ENCODE measurements at places on chromosomes 11 and 22. TPM values are rescaled to one million over a fixed set of nuclear protein-coding genes. Genes with fewer than 3 reads are reported as not detected.

Gene FGF4
- total RNA-seq = not detected

Gene OR52A1
- total RNA-seq = not detected

Gene BBOX1
- total RNA-seq = not detected

- H3K4me3 ChIP-seq = no peak overlapping the region
- no peaks in the 10 kb centered on the region for H3K27me3 ChIP-seq
- H3K4me1 ChIP-seq = no peaks in the 10 kb centered on the region
Measured at GRCh38 chr11:5564259-5565019, 16.1 kb upstream of the OR52H1 start.

DNA sequence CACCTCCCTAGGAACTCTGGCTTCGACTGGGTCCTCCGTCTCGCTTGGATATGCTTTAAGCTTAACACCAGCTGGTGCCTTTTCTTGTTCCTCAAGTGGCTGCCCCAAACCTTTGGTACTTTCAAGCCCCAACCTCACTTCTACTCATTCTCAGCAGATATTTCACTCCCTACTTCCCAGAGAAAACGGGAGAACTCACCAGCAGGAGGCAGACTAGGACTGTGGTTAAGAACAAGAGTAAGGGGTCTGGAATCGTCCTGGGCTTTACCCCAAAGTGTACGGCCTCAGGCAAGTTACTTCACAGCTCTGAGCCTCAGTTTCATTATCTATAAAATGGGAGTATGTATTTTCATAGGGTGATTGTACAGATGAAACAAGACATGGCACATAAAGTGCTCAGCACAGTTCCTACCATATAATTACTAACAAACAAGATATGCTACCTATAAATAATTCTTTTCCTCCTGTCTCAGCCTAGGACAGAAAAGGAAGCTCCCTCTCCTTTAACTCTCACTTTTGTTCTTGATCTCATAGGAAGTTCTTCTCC, 37.8 kb downstream of the PAMR1 start:
- DNase-seq = peak; percentile 24
- H3K27me3 ChIP-seq = no peaks in the 10 kb centered on the region
- H3K36me3 ChIP-seq = no peaks in the 10 kb centered on the region
- H3K27ac ChIP-seq = no peak overlapping the region
- H3K4me1 ChIP-seq = peaks cover 10% of the 10 kb centered on the region

DNA sequence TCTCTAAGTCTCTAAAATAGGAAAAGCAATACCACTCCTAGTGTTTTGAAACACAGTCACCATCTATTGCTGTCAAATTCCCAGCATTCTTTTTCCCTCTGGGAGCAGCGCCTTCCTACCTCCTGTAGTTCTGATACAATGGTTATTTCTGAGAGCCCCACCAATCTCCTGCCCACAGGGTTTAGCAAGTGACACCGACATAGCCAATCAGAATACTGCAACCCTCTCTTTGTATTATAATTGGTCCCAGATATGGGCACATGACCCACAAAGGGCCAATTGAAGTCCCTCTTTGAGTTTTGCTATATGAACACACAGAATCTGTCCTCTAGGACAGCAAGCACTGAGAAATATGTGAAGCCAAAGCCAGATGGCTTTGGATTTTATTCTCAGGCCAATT, 16.9 kb upstream of the ARHGAP42 start:
- no peaks in the 10 kb centered on the region for H3K27me3 ChIP-seq
- H3K4me3 ChIP-seq = no peak overlapping the region
- no peaks in the 10 kb centered on the region for H3K36me3 ChIP-seq

- no peak for DNase-seq
- peaks cover 10% of the 10 kb centered on the region for H3K4me1 ChIP-seq
- no peaks in the 10 kb centered on the region for H3K36me3 ChIP-seq
- H3K4me3 ChIP-seq = no peak overlapping the region
- H3K27me3 ChIP-seq = no peaks in the 10 kb centered on the region
Measured at GRCh38 chr11:130480711-130481140, 32.3 kb downstream of the ADAMTS15 start.

GRCh38 chr11:9858822-9859221, 194.9 kb downstream of the SWAP70 start:
- no peaks in the 10 kb centered on the region for H3K36me3 ChIP-seq
- no peak overlapping the region for H3K4me3 ChIP-seq
- DNase-seq = no peak
- no peaks in the 10 kb centered on the region for H3K27me3 ChIP-seq
- no peaks in the 10 kb centered on the region for H3K4me1 ChIP-seq
- no peak overlapping the region for H3K27ac ChIP-seq

GRCh38 chr11:77047007-77047927, 13.1 kb downstream of the B3GNT6 start:
- H3K4me3 ChIP-seq = no peak overlapping the region
- DNase-seq = peak; percentile 87
- H3K36me3 ChIP-seq = no peaks in the 10 kb centered on the region
- H3K27ac ChIP-seq = peak overlapping the region; percentile 46
- H3K4me1 ChIP-seq = no peaks in the 10 kb centered on the region

DNA sequence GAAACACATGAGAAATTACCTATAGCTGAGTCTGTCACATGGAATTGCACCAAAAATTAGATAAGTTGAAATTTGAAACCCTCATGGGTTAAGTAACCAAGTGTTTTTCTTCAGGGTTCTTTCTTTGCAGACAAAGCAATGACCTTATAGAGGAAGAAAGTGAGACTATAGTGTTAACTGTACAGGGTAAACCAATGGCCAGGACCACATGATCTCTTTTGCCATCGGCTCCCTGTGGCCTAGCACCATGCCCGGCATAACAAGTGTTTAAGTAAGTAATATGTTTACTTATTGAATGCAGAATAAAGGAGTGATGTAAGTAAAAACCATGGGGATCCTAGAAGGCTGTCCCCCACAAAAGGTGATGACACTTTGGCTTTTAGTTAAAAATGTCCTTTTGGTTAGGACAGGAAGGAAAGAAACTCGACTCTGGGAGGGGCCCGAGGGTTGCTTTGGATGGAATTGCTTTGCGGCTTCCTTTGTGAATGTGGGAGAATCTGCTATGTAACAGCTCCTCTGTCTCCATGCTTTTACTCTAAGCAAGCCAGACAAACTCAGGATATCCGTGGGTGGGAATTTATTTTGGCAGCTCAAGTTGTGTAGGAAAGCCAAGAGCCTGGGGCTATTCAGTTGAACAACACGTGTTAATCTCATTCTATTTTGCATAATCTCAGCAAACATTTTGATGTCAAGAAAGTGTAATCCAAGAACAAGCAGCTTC, 454.7 kb downstream of the INSC start:
- DNase-seq = peak; percentile 19
- H3K27me3 ChIP-seq = no peaks in the 10 kb centered on the region
- H3K4me1 ChIP-seq = no peaks in the 10 kb centered on the region
- no peaks in the 10 kb centered on the region for H3K36me3 ChIP-seq
- H3K4me3 ChIP-seq = no peak overlapping the region

DNA sequence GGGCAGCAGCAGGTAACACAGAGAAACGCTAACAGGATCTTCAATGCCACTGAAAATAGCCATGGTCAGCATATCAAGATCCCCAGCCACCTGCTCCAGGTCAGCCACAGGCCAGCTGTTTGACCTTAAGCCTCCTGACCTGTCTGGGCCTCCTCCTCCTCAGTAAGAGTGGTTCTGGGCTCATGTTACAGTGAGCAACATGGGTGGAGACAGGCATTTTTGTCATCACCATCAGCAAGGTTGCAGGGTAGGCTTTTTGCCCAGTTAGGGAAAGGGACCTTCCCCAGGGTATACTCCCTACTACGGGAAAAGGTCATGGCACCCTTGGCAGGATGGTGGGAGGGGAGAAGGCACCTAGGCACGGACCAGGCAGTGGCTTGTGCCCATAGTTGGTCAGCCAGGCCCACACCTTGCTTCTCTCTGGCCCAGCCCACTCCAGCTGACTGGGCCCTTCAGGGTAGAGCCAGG, 131.8 kb upstream of the PARVA start:
- H3K4me3 ChIP-seq = no peak overlapping the region
- H3K27me3 ChIP-seq = no peaks in the 10 kb centered on the region
- H3K36me3 ChIP-seq = no peaks in the 10 kb centered on the region
- H3K4me1 ChIP-seq = no peaks in the 10 kb centered on the region
- H3K27ac ChIP-seq = no peak overlapping the region
- DNase-seq = no peak

- H3K27me3 ChIP-seq = no peaks in the 10 kb centered on the region
- peak within 1 kb of the TSS; percentile 96 for H3K27ac ChIP-seq
- peaks cover 10% of the 10 kb centered on the region for H3K4me1 ChIP-seq
- no peaks in the 10 kb centered on the region for H3K36me3 ChIP-seq
Measured at GRCh38 chr22:44024288-44024921, at the start of gene PARVB. PARVB (plus strand) TSS chr22:44024302; CDS start chr22:44024340, 38 bp downstream.

DNA sequence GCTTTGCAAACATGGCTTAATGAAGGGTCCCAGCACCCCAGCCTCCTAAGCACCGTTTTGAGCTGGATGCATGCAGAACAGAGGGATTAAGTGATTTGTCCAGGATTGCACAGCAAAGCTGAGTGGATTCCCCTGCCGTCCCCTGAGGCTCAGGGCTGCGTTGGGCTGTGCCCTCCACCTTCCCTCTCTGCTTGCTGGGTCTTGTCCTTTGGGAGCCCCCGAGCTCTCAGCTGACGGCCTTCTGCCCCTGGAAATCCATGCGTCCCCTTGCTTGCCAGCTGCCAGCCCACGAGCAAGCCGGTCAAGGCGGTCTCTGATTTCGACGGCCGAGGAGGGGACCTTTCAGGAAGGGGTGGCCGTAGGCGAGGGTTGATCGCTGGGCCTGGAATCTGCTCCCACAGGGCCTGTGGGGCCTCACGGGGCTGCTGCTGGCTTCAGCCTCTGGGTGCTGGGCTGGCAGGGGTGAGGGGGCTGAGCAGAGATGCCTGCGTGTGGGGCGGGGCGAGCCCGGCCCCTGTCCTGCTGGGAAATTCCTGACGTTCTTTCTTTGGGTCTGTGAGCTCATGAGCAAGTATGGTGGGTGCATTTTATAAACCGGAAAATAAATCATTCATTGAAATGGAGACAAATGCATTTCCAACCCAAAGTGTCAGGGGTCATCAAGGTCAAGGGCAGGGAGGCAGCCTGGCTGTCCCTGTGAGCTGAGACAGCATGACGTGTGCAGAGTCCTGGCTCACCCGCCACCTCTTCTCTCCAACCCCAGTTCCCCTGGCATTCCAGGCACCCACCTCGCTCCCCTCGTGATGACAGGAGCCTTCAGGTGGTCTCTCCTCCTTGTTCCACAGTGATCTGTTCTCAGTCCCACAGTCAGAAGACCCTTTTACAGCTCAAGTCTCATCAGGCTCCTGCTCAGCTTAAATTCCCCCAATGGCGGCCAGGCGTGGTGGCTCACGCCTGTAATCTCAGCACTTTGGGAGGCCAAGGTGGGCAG, 28.1 kb downstream of the FGF4 start:
- no peak for DNase-seq
- H3K36me3 ChIP-seq = no peaks in the 10 kb centered on the region
- no peaks in the 10 kb centered on the region for H3K27me3 ChIP-seq
- no peak overlapping the region for H3K27ac ChIP-seq
- H3K4me3 ChIP-seq = no peak overlapping the region

DNA sequence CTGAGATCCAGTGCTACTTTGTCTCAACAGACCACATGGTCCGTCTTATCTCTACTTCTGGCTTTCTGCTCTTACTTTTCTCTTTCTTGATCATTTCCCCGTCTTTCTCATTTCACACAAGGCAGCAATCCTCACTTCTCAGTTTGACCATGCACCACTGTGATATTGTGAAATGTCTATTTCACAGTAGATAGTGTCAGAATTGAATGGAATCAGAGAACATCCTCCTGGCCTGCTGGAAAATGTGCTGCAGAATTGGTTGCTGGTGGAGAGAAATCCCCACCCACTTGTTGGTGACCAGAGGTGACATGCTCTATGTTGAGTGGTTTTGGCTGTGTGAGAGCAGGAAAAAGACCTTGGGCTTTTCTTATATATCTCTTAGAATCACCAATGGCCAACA, 57.8 kb upstream of the RCN1 start:
- no peaks in the 10 kb centered on the region for H3K4me1 ChIP-seq
- H3K27ac ChIP-seq = no peak overlapping the region
- no peaks in the 10 kb centered on the region for H3K27me3 ChIP-seq
- H3K36me3 ChIP-seq = no peaks in the 10 kb centered on the region
- DNase-seq = no peak
- no peak overlapping the region for H3K4me3 ChIP-seq

- no peaks in the 10 kb centered on the region for H3K4me1 ChIP-seq
- no peaks in the 10 kb centered on the region for H3K27me3 ChIP-seq
- H3K4me3 ChIP-seq = no peak overlapping the region
- no peak for DNase-seq
- H3K27ac ChIP-seq = no peak overlapping the region
Measured at GRCh38 chr22:43044290-43044712, 29.4 kb upstream of the PACSIN2 start.

GRCh38 chr11:126874276-126874675, 126.3 kb downstream of the KIRREL3 start:
- no peak overlapping the region for H3K4me3 ChIP-seq
- H3K27ac ChIP-seq = no peak overlapping the region
- DNase-seq = no peak
- H3K27me3 ChIP-seq = no peaks in the 10 kb centered on the region
- H3K4me1 ChIP-seq = no peaks in the 10 kb centered on the region

- DNase-seq = no peak
- no peaks in the 10 kb centered on the region for H3K36me3 ChIP-seq
Measured at GRCh38 chr11:24593332-24593731, 96.5 kb downstream of the LUZP2 start.

DNA sequence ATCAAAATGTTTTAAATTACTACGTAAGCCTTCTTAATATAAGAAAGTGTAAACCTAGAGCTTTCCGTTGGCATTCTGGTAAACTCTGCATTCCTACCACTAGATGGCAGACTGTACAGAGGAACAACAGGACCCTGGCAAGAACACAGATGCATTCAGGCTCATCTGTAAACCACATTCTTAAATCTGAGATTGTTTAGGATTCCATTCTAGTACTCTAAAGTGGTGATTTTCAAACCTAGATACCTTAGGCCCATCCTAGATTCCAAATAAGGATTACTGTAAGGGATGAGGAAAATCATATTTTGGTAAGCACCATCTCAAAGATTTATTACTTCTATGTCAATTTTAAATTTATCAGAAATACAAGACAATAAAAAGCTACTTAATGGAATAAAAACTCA, 26.9 kb downstream of the PICALM start:
- no peaks in the 10 kb centered on the region for H3K27me3 ChIP-seq
- no peak overlapping the region for H3K27ac ChIP-seq
- peak; percentile 71 for DNase-seq
- H3K4me1 ChIP-seq = peaks cover 4% of the 10 kb centered on the region
- no peaks in the 10 kb centered on the region for H3K36me3 ChIP-seq
